Right cardiac atrium (tissue), 5 donors: ENCODE measurements at places on chromosomes 3 and 15.

GRCh38 chr3:9403463-9403862, 6.0 kb downstream of the SETD5 start:
- no peak for DNase-seq

- no peak for DNase-seq
Observed at GRCh38 chr15:67564968-67565345, 22.5 kb downstream of the MAP2K5 start.

DNA sequence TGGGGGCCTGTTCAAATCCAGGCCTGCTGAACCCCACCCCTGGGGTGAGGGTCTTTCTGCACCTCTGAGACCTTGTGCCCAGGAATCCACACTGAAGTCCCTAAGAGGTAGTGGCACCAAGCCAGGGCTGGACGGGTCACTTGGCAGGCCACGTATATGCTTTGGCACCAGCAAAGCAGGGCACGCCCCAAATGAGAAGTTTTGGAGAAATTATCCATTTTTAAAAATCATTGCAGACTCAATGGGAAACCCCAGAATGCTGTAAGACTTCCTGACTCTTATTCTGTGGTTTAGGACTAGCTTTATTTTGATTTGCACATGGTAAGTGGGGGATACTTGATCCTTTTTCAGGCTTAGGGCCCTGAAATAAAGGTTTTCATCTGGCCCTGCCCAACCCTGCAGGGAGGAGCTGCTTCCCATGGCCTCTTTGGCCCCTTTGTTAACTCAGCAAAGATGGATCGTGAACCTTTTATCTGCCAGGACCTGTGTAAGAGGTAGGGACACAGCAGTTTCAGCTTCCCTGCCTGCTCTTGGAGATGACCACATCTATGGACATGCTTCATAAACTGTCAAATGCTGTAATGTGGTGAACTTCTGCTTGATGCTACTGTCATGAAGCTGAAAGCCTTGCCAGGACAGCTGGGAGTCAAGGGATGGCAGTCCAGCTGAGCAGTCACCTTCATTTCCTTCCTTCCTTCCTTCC, 88.0 kb downstream of the HMG20A start:
- peak; percentile 92 for DNase-seq

DNA sequence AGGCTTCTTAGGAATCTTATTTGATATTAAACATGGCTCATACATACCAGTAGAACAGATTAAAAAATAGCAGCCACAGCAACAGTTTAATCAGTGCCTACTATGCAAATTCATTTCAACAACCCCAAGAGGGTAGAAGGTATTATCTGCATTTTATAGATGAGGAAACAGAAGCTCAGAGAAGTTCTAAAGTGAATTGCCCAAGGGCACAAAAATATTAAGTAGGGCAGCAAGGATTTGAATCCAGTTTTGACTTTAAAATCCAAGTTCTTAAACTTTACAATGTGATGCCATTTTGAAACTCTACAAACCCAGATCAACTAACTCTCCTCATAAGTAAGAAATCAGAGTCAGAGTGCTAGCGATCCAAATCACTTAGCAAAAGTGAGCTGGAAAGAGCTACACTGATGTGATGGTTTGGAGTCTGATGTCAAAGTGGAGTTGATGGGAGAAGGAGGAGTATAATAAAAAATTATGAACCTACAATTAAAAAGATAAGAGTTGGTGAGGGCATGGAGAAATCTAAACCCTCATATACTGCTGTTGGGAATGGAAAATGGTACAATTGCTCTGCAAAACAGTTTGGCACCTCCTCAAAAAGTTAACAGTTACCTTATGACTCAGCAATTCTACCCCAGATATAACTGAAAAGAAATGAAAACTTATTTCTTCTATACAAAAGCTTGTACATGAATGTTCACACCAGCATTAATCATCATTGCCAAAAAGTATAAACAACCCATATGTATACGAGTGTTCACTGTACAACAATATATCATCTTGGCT, 51.0 kb upstream of the PLXND1 start:
- DNase-seq, result no peak

DNA sequence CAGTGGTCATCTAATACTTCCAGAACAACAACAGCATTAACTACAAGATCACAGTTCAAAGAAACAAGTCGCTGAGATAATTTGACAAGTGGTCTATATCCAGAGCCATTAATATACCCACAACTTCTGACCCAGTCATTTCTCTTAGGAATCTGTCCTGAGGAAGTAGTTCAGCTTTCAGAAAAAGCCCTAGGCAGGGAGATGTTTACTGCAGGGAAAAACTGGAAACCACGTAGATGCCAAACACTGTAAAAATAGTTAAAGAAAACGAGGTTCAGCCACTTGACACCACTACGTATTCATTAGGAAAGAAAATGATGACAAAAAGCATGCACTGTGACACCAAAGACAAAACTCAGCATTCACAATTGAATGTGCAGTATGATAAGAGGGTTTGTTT, 22.3 kb upstream of the CDCP1 start:
- DNase-seq, result no peak

GRCh38 chr3:127120851-127121647, 71.9 kb upstream of the PRR23E start:
- DNase-seq, result no peak

- DNase-seq, result no peak
Observed at GRCh38 chr3:13138833-13139145, 65.6 kb upstream of the IQSEC1 start.

DNA sequence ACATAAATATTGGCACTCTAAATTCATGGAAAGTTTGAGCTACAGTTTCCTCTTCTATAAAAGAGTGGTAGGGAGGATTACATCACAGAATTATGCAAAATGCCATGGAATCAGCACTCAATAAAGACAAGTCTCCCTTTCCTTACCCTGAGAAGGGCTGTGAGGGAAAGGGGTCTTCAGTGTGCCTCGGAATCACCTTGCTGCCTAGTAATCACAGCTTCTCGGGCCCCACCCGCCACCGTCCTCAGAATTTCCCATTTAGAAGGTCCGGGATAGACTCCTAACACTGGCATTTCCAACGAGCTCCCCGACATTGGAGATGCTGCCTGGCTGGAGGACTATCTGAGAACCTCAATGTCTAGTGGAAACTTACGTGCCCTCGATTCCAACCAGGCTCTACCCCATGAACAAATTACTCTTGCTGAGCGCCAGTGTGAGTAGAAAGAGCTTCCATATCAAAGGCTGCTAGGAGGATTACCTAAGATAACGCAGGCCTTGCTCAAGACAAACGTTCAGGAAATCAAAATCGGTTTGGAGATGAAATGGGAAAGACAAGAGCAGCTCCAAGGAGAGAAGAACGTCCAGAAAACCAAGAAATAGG, 92.1 kb upstream of the CHD2 start:
- DNase-seq, result no peak

GRCh38 chr3:194638991-194639605, 5.9 kb upstream of the TMEM44 start:
- no peak for DNase-seq

GRCh38 chr3:116378077-116378476, 67.2 kb downstream of the LSAMP start:
- no peak for DNase-seq

DNA sequence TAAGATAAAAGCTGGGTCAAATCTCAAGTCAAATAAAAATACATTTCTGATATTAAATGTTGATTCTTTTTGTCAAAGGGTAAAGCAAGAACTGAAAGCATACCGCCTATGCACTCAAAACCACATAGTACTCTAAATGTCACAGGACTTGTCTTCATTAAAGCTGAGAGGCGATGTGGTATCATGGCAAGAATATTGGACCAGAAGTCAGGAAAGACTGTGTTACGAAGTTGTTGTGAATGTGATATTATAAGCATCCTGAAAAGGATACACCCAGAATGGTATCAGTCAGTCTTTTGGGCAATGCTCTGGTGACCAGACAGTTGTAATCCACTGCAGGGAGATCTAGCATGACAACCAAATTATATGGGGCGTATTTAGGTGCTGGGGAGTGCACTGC, 33.8 kb downstream of the TIGIT start:
- no peak for DNase-seq

DNA sequence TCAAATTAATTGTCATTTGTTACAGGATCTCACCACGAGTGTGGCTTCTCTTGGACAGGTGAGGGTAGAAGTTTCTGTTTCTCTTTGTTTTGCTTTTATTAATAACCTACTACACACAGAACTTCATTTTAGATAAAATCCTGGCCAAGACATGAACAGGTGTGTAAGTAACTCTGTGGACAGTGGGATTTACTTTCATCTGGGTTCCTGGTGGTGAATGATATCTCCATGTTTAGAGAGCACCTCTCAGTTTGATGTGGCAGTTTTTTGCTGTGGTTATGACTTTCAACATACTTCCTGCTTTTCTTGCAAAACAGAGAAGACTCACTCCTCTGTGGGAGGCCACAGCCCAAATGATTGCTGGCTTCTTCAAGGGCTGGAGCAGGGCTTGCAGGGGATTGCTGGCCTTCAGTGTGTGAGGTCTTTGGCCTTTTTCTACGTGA, 71.1 kb upstream of the XCR1 start:
- DNase-seq, result peak; percentile 70

GRCh38 chr15:89647191-89647851, 7.9 kb downstream of the KIF7 start:
- peak; percentile 80 for DNase-seq

DNA sequence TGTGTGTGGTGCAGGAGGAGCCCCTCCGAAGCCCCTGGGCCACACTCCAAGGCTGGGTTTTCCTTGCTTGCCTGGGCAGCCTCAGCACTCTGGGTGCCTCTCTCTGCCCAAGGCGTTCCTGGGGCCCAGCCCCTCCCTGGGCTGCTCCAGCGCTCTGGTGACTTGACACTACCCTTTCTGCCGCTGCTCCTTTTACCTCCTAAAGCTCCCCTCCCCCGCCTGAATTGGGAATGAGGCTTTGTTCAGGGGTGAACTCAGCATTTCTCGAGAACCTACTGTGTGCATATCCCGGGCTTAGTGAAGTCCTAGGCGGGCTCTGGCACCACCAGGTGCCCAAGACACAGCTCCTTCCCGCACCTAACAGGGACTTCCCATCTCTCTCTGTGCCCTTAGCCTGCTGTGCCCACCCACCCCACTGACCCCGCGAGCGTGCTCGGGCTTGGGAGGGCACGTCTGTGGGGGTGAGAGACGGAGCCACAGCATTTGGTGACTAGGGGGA, 1.2 kb upstream of the BAHD1 start:
- DNase-seq, result no peak

DNA sequence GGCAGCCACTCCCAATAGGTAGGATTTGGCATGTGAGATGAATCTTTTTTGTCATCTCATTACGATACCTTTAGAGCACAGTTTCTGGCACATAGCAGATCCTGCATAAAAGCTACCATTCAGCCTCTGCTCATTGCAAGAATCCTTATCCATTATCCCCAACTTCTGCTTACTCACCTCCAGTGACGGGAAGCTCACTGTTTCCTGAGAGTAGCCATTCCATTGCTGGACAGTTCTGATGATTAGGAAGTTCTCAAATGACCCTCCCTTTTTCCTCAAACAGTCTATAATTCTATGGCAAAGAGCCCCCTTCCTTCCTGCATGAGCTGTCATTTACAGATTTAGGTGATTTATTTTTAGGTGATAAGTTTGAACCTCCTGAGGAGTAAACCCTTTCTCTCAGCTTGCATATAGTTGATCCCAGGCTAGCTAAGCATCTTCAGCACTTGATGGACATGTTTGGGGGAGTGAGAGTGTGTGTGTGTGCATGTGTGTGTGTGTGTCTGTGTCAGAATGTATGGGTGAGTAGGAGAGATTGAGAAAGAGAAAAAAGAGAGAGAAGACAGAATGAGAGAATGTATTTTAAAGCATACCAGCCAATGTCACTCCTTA, 109.7 kb downstream of the LSM3 start:
- no peak for DNase-seq

DNA sequence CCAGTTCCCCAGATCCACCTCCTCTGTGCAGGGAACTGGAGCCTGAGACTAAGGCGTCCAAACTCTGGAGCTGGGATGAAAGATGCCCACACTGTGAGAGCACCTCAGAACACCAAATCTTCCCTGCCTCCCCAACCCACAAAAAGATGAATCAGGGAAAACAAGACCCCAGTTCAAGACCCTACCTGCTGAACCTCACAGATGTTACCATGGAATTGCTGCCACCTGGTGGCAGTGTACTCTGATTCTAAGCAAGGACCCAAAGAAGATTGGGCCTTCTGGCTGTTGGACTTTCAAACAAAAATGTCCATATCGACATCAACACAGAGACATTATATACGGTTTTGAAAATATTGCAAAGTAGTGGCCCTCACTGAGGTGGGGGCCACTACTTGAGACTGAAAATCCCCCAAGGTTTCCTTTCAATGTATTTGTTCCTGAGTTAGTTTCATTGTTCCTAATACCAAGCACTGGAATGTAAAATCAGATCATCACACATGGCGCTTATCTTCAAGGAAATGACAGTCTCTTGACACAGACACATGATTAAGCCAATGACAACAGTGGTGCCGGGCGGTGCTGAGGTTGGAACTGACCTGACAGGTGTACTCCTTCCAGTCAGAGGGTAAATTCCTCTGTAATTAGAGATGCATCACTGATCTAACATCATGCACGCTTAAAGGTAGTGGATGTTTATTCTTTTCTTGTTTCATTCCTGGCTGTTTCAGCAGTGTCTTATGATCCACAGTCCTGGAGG, 67.6 kb downstream of the SLC6A11 start:
- DNase-seq, result no peak

DNA sequence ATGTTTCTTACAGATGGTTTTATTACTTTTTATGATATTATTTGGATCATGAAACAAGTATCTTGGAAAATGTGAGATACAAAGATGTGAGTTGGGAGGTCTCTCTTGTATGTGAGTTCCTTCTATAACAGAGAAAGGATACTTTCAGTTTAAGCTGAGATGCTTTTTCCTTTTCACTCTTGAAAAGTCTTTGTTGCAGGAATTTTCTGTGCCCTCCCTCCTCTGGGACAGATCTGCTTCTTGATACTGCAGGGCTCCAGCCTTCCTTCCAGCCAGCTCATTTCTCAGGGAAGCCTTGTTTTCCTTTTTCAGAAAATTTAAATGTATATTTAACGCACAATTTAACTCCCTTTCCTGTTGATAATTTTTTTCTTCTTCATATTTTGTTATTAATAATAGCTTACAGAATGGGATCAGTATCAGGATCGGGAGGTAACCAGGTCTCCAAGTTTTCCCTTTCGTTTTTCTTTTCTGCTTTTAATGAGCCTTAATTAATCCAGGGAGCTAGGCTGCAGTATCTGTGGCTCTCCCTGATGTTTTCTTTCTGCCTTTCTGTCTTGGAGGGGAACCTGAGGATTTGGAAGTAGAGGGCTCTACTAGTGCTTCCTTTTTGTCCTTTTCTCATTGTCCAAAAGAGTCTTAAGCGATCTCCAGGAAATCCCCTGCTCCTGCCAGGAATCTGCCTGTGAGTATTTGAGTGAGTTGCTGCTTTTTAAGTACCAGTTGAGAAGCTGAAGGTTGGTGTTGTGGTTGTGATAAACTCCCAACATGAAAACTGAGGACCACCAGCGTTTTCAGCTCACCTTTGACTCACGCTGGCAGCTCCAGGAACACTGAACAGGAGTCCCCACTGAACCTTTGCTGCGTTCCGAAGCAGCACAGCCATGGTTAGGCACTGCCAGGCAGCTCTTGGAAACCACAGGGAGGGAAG, 105.7 kb downstream of the IGF1R start:
- no peak for DNase-seq

- no peak for DNase-seq
Observed at GRCh38 chr15:36988947-36989346, 111.4 kb downstream of the MEIS2 start.
